A549 (cell line): ENCODE measurements at places on chromosomes 6 and 20.

DNA sequence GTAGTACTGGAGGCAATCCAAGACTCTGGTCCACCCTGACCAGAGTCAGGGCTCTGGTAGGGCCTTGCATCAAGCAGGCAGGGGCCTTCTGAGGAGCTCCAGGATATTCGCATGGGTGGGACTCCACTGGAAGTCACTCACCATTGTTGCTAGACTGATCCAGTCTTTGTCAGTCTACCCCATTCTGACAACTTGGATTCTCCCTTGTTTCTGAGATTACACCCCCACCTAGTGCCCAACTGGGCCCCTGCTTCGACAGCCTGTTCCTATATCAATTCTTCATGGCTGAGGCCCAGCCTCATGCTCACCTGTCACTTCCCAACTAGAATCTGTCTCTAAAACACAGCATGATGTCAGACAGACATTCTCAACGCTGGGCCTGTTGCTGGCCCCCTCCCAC is 5.2 kb downstream of the SLC35D3 start:
- DNase-seq: peak; percentile 29

DNA sequence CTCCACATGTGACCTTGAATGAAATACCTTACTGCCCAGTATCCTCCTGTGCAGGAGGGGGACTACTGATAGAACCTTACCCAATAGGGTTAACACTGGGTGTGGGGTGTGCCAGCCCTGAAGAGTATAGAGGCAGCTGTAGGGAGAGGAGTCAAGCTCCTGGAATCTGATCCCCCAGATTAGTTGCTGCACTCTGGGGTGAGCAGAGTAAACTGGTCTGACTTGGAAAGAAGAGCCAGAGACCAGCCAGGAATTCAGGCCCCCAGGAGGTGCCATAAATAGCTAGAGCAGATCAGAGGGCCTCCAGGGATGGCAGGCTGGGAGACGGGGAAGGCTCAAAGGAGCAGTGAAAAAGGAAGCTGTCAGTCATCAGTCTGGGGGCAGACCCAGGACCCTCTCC is 3.5 kb upstream of the APOBEC2 start:
- DNase-seq: no peak

DNA sequence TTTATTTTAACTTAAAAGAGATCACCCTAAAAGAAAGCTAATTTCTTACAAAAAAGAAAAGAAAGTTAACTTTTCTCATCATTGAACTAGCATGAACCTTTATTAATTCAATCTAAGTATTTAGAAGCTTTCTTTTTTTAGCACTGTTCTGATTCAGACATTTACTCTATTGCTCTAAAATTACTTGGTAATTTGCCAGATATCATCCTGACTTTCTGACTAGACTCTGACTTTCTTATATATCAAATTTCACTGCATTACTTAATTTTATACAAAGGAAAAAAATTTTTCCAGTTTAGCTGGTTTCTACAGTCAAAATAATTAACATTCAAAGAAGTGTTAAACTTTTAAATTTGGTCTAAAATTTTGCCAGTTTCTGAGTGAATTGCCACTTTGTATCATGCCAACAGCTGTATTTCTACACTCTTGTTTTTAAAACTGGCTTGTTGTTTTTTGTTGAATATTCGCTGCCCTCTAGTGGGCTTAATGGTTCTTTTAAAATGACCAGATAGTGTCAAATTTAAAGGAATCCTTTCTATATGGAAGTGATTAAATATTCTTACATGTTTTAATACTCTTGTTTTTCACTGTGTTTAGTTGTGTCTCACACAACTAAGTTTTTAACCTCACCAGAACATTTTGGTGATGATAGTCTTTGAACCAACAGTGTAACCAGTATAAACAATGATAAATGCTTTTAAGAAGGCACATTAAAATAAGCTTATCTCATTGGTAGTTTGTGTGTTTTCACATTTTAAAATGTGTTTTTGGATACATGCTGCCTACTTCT is 102.0 kb downstream of the POPDC3 start:
- DNase-seq: peak; percentile 21

DNA sequence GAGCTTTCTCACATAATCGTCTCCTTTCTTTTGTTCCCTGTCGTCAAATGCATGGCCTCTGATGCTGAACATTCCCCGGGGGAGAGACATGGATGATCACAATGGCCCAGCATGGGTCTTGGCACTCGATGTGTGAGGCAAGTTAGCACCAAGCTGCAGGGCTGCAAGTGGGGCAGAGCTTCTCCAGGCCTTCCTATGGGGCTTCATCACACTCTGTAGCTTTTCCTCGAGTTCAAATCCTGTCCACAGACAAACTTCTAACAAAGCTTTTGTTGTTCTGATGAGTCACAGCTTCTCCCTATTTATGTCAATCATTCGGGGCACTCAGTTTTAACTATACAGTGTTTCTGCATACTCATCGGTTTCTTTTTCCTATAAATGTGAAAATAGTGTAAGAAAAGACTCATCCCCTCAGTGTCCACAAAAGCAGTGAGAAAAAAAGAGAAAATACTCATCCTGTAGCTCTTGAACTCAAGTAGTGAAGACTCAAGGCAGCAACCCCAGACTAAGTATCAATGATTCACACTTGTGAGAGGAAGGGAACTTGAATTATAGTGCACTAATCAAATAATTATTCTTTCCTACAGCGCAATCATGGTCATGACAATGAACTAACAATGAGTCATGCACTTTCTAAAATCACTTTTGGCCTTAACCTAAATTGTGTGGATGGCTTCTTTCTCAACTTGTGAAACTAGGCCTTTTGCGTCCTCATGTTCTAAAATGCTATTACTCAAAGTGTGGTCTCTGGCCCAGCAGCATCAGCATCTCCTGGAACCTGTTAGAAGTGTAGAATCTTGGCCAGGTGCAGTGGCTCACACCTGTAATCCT is 68.4 kb upstream of the NOX3 start:
- peak; percentile 25 for DNase-seq

GRCh38 chr6:99347804-99348203 is 1.7 kb downstream of the FAXC start:
- DNase-seq: no peak
